ACHN (cell line): ENCODE measurements at places on chromosomes 7 and 10.

GRCh38 chr7:81721437-81721836, 48.4 kb downstream of the HGF start:
- DNase-seq: no peak

GRCh38 chr7:21641546-21641945, 98.7 kb downstream of the DNAH11 start:
- DNase-seq: no peak

GRCh38 chr7:12294701-12295100, 83.6 kb downstream of the TMEM106B start:
- DNase-seq: no peak

DNA sequence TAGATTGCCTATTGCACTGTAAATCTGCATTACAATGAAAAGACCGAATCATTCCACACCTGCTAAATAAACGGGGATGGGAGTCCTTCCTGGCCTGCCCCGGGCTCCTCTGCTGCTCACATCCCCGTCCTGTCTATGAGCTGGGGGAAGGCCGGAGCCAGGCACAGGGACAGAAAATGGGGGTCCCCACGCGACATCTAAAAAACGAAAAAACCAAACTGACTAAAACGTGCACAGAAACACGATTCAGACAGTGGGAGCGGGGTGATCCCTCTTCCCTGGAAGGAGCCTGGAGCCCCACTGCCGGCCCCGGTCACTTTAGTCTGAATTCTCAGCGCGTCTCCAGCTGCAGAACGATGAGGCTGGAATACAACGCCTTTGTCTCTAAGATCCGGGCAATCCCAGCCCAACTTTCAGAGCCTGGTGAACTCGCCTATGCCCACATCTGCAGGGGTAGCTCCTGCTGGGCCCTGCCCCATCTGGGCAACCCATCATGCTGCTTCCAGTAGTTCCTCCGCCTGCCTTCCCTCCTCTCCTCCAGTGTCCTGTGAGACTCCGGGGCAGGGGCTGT, 78.0 kb downstream of the ADARB2 start:
- DNase-seq: no peak

DNA sequence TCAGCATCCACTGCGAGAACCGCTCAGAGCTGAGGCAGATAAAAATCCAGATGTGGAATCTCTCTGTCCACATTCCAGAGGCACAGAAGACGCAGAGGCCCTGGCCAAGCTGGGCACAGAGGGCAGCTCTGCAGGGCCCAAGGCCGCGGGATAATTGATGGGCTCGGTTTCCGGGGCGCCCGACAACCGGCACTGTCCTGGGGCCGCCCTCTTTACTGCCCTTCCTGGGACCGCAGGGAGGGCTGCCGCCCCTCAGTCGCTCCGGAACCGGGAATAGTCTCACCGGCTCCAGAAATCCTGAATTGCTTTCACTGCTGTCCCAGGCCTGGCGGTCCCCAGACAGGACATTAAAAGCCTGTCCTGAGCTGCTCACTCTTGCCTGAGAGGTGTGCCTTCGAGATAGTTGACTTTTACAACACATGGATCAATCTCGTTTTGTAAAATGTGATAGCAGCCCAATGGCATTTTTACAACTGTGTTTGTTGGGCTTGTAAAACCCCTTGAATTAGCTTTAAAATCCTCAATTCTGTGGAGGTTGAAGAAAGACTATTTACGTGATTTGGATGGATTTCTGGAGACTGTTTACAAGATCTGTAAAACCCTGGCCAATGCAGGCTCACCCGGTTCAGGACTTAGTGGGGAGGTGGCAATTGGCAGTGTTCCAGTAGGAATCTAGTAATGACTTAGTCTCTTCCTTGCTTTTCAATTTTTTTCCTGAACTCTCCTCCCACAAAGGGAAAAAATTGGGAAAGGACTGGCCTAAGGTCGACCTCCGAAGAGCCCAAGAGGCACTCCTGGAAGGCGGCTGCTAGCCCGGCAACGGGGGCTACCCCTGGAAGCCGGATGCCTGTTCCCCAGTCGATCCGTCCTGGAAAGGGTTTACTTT, 1.4 kb upstream of the HOXA6 start:
- DNase-seq: peak; percentile 40

DNA sequence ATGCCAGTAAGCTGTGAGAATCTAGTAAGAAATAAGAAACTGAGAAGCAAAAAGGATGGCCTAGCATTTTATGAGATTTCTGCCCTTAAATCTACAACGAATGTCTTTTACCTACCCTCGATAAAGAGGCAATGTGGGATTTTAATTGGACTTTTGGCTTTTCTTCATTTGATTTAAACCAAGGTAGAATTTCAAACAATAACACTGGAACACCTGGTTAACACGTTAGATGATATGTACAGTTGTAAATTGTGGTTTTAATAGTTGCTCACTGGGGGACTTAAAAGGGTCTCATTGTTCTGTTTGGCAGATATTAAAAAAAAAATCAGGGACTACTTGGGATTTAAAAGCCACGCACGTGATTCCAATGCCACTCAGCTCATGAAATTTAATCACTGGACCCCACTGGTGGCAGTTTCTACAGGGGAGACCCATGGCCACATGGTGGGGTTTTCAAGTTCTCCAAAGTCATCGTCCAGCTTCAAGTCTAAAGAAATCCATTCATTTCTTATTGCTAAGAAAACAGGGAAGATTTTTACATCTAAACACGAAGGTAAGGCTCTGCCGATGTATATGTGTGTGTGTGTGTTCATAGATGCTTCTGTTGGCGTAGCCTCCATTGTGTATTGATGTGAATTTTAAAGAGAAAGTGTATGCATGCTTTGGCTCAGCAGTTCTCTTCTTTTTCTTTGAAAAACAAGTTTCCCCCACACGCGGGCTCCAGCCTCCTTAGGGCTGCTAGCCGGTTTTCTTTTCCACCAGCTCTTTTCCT, 588.6 kb upstream of the MKI67 start:
- no peak for DNase-seq

DNA sequence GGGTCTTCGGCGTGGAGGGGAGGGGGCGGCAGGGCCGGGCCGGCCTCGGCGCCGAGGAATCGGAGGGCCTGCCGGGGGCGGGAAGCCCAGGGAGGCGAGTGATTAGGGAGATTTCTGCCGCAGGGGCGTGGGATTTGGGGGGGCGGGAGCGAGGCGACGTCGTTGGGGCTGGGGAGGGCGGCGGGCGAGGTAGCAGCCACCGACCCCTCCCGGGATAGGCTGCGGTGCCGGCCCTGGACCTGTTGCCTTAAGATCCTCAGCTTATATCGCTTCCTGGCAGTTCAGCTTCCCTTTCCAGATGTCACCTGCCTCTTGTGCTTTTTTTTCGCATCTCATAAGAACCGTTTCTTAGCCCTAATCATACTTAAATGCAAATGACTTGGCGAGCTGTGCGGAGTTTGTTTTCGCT, 655 bp downstream of the LMTK2 start:
- DNase-seq: no peak

GRCh38 chr7:15703732-15704131, 17.2 kb upstream of the MEOX2 start:
- DNase-seq: no peak

DNA sequence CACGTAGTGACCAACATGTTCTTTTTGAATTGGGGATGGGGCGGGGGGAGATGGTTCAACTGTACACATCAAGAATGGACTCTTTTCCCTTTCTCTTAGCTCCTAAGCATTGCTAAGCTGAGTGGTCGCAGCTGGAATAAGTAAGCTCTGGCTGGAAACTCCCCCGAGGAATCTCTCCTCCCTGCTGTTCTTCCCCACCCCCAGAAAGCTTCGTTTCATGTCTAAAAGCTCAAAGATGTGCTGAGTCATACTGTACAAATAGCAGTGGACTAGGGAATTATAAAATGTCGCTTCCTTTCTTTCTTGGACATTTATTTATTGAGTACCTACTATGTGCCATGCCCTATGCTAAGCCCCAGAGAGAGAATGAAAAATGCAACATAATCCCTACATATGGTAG, 191.1 kb upstream of the ADO start:
- no peak for DNase-seq

- DNase-seq: peak; percentile 58
Observed at GRCh38 chr10:118870467-118871243, 115.9 kb upstream of the CACUL1 start.

GRCh38 chr10:17023386-17024298, 106.0 kb downstream of the CUBN start:
- peak; percentile 93 for DNase-seq

DNA sequence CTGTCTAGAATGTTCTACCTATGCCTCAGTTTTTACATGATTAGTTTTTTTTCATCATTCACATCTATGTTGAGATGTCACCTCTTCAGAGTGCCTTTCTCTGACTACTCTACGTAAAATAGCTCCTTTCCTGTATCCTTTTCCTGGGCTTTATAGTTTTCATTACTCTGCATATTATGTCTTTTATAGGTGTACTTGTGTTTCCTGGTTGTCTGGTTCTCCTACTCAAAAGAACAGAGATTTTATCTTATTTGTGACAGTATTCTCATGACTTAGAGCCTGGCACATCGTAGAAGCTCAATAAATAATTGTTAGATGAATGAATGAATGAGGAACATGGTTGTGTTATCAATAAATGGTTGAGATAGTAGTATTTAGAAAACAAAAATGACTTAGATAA, 17.9 kb downstream of the STEAP1 start:
- no peak for DNase-seq
